Motor neuron (in vitro differentiated cells): ENCODE measurements at places on chromosomes 2 and 18. TPM values are rescaled to one million over a fixed set of nuclear protein-coding genes. Genes with fewer than 3 reads are reported as not detected.

GALNT3 gene
- total RNA-seq: 0.62 and 0.63 TPM in 2 replicates

PARD3B gene
- 13.0 and 13.2 TPM in 2 replicates for total RNA-seq

EFHD1 gene
- total RNA-seq: 4.7 and 5.2 TPM in 2 replicates

ARHGEF33 gene
- total RNA-seq: 1.3 and 5.7 TPM in 2 replicates

SLC8A1 gene
- 0.31 and 0.38 TPM in 2 replicates for total RNA-seq

SEMA4C gene
- 9.7 and 11.8 TPM in 2 replicates for total RNA-seq

MYO1B gene
- 35.6 and 39.2 TPM in 2 replicates for total RNA-seq

GRCh38 chr2:203451689-203452088 lies 83.4 kb downstream of the RAPH1 start:
- no peak for ATAC-seq

DNA sequence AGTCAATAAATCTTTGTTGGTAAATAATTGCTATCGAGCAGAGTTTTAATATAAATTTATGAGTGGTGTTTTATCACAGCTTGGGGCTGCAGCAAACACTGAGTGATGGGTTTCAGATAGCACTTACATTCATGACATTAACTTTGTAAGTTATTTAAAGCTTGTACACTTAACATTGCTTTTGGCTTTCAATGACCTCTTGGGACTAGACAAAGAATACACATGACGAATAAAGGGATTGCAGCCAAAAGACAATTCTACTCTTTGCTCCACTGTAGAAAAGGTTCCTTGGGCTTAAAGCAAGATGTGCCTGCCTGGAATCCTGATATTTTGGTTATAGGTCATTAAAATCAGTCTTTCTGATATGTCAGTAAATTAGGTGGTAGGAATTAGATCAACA lies 299.5 kb downstream of the GBX2 start:
- ATAC-seq: no peak

GRCh38 chr2:121346859-121347258 lies 61.9 kb upstream of the TFCP2L1 start:
- ATAC-seq: no peak

DNA sequence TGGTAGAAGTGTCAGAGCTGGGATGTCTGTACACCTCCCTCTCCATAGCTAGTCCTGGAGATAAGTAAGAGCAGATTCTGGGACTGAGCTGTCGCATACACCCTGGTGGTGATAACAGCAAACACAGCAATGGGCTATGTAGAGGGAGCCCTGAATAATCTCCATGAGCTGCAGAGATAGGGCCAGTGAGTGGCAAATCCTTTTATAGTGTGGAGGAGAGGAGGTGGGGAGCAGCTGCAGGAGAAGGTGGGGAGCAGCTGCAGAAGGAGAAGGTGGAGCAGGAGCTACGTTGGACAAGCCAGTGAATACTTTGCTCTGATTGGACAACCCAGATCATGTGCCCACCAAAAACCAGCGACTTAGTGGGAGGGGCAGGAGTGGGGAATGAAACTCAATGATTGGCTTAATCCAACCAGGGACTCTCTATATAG lies 85.5 kb downstream of the TMEM247 start:
- peak; percentile 19 for ATAC-seq

GRCh38 chr2:104836265-104836664 lies 17.6 kb upstream of the POU3F3 start:
- ATAC-seq: no peak

DNA sequence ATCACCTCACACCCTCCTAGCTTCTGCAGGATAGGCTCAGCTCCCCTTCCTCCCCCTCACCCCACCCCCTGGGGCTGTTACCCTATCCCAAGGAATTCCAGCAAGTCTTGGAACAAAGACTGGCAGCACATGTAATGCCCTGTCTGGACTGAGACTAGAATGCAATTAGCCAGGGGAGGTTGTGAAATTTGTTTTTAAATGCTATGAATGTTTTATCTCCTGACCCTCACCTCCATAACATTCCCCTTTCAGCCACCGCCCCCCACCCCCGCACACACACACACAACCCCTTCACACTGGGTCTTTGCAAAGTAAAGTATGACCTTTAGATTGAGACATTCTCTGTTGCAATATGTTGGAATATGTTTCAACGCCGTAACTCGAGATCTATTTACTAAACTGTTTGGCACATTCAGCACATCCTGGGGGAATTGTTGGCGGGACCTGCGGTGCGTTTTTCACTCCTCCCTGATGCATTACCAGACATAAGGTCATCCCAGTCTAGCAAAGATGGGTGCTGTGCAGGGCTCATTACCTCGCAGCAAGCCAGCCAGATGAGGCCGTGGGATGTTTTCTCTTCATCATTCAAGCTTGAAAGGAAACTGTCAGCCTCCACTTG lies 290.7 kb upstream of the SLC14A2 start:
- peak; percentile 88 for ATAC-seq

DNA sequence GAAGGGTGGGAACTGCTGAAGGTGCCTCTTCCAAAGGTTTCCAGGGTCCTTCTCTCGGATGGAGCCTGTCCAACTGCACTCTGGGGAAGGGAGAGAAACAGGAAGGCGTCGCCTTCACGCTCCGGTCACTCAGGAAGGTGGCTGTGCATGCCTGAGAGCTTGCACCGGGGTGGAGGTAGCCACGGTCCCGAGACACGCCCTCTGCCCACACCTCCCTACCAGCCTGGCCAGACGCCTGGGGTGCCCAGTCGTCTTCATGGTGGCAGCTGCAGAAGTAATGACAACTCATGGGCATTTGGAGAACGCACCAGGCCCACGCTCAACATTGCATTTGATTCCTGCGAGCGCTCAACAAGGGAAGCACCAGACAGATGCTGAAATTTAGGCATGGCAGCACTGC lies 59.9 kb downstream of the ADNP2 start:
- no peak for ATAC-seq

GRCh38 chr2:218168635-218169462 lies 2.1 kb upstream of the CXCR1 start:
- peak; percentile 92 for ATAC-seq

DNA sequence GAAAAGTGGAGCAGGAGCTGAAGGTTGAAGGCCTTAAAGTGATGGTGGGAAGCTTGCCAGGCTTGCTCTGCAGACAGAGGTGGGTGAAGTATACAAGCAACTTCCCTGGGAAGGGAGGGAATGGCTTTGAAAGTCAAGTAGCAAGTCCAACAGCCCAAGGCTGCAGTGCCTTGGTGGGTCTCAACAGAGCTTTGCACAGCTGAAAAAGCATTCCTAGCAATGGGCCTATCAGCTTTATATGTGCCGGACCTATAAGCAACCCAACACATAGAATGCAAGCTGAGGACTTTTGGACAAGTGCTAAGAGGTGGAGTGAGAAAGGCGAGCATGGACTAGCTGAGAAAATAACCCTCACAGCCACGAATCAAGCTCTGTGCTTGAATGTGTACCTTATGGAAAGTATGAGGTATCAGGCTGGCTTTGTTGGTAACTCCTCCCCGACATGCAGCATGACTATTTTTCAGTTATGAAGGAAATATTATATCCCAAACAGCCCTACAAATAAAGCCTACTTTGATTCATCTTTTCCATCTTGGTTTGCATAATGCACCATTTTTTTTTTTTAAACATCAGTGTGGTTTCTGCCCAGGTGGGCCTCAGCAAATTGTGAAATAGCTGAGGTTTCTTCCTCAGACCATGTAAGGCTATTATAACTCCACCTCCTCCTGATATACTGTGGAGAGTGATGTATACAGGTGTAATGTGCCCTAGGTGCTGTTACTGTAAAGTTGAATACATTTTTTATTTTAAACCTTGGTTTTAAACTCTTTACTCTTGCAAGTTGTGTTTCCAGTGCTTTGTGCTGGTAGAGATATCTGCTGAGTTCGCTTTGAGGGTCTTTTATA lies 241.4 kb upstream of the CXCR4 start:
- no peak for ATAC-seq

GRCh38 chr2:33377048-33377447 lies 99.4 kb upstream of the RASGRP3 start:
- no peak for ATAC-seq

- peak; percentile 70 for ATAC-seq
Observed at GRCh38 chr2:220147161-220148038, 520.0 kb downstream of the SLC4A3 start.

GRCh38 chr2:53881360-53881759 lies 21.6 kb upstream of the GPR75 start:
- no peak for ATAC-seq

- no peak for ATAC-seq
Observed at GRCh38 chr18:37967261-37967660, 401.7 kb upstream of the CELF4 start.

DNA sequence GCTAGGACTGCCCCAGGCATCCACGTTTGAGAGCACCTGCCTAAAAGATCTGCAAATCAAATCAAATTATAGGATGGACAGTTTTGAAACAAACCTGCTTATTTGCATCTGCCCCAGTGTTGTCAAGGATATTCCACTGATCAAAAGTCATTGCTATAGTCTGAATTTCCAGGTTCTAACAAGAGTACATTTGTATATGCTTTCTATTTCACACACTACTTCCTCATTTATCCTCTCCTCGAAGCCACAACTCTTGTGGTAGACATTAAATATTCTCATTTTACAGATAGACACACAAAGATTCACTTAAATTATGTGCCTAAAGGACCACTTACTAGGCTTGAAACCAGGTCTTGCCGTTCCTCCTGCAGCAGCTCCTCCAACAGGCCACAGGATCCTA lies 11.9 kb upstream of the TET3 start:
- no peak for ATAC-seq

GRCh38 chr2:38215522-38215921 lies 139.6 kb upstream of the CYP1B1 start:
- ATAC-seq: no peak

DNA sequence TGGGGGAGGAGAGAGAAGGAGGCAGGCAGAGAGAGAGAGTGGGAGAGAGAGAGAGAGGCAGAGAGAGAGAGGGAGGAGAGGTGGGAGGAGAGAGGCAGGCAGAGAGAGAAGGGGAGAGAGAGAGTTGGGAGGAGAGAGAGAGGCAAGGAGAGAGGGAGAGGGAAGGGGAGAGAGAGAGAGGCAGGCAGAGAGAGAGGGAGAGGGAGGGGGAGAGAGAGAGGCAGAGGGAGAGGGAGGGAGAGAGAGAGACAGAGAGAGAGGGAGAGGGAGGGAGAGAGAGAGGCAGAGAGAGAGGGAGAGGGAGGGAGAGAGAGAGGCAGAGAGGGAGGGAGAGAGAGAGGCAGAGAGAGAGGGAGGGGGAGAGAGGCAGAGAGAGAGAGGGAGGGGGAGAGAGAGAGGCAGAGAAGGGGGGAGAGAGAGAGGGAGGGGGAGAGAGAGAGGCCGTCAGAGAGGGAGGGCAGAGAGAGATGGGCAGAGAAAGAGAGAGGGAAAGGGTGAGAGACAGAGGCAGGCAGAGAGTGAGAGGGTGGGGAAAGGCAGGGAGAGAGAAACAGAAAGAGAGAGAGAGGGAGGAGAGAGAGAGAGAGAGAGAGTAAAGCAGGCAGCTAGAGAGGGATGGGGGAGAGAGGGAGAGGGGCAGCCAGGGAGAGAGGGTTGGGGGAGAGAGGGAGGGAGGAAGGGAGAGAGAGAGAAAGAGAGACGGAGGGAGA lies 122.2 kb upstream of the PXDN start:
- ATAC-seq: peak; percentile 35

DNA sequence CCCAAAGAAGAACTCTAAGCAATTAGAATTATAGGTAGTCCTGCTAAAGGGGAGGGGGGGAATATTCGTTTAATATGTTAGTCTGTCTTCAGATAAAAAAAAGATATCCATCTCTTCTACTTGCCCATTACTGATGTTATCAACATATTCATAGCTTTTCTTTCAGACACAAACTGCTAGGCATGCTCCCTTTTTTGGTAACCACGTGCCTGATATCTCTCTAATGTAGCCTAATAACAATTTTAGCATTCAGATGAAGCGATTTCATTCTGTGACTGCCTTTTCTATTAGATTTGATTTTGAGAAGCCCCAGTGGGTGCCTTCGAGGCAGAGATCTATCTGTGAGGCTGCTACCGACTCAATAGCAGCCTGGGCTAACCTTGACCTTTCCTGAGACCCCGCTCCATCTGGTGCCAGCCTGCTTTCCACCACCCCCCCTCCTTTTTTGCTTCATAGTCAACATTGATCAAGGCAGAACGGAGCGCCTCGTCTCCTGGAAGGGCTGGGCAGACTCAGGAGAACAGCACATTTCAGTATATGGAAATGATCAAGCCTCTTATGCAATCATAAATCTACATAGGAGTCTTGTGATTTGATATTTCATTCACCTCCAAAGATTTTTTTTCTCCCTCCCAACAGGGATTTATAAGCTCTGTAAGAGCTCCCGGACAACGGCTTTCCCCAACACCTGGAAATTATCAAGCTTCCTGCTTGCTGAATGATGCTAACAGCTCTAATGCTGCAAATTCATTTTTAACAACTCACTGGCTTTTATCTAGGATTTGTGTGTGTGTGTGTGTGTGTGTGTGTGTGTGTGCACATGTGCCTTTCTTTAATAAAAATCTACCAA lies 14.7 kb upstream of the BCL11A start:
- peak; percentile 77 for ATAC-seq

- no peak for ATAC-seq
Observed at GRCh38 chr2:15874854-15875804, 65.2 kb upstream of the MYCN start.

DNA sequence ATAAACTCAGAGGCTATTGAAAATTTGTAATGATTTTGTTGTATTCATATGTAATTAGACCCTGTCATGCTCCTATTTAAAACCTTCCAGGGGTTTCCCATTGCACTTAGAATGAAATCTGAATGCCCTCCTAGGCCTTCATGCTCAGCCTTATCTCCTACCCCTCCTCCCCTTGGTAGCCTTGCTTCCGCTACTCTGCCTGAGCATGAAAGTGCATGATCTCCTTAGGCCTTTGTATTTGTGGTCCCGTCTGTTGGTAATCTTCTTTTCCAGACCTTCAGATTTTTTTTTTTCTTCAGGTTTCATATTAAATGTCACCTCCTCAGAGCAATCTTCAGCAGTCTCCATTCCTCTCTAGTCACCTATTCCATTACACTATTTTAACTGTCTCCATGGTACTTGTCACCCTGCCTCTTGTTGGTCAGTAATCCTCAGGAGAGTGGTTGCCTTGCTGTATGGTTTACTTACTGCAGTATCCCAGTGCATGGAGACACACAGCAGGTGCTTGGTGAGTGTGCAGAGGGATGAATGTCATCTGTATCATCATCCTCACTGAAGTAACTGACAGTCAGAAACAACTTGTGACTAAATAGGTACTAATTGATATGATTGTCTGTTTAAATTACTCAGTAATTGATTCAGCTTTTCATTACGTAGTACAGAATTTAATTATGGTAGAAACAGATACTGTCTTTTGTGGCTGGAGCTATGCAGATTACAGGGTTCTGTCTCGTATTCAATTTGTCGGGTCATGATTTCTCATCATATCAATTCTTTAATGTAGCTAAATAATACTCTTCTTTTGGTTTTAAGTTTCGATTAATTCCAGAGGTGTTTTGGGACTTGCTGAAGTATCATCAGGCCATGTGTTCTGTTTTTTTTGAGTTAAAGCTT lies 63.9 kb downstream of the PHLPP1 start:
- no peak for ATAC-seq
